ENCODE measurements at places on chromosomes 1 and 21.

- DNase-seq, result no peak
Measured at GRCh38 chr1:176164014-176164678, 42.9 kb downstream of the COP1 start.

- peak; percentile 54 for DNase-seq
Measured at GRCh38 chr1:151196292-151196800, 2.0 kb upstream of the PIP5K1A start.

- no peak for DNase-seq
Measured at GRCh38 chr1:28905921-28906666, 8.3 kb upstream of the EPB41 start.

DNA sequence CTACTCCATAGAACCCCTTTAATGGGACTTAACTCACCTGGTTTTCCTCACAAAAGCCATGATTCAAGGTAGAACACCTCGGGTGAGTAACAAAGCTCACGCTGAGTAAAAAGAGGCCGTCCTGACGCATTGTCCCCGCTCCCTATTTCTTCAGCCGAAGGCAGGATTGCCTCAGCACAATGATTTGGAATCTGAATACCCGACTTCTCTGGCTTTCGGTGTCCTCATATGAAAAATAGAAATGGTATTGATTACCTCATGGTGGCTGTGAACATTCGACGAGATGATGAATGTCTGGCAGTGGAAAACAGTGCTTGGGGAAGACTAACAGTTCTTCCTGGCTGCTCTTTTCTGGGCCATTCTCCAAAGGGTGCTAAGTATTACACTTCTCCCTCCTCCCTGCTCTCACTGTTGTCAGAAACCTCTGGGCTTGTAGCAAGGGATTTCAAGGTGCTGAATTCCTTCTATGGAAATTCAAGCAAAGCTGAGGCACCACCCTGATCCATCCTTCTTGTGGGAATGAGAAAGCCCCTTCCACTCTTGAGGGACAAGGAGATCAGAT lies 148.3 kb downstream of the C1orf94 start:
- no peak for DNase-seq

DNA sequence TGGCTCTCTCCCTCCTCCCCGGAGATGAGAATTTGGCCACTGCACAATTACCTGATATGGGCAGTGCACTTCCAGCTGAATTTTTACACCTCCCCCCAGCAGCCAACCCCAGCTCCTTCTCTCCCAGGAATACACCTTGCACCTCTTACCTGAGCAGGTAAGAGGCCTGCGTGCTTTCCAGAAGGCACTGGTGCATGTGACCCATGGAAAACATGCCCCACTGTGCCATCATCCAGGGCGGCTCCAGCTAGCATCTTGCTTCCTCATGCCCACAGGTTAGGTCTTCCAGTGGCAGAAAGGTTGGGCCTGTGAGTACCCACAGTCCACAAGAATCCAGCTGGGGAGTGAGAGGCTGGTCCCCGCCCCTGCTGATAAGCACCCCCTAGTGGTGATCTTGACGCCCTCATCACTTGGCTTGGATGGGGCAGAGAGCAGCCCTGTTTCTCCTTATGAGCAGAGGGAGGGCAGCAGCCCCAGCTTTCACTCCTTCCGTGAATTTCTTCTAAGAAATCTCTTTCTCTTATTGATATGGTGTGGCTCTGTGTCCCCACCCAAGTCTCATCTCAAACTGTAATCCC lies 57.8 kb downstream of the EDARADD start:
- DNase-seq, result peak; percentile 57

- DNase-seq, result no peak
Measured at GRCh38 chr1:218674280-218674773, 329.2 kb downstream of the TGFB2 start.

- DNase-seq, result no peak
Measured at GRCh38 chr1:230896779-230897178, 28.5 kb upstream of the C1orf198 start.
